ENCODE measurements at places on chromosomes 4 and X. TPM values are rescaled to one million over a fixed set of nuclear protein-coding genes. Genes with fewer than 3 reads are reported as not detected.

DNA sequence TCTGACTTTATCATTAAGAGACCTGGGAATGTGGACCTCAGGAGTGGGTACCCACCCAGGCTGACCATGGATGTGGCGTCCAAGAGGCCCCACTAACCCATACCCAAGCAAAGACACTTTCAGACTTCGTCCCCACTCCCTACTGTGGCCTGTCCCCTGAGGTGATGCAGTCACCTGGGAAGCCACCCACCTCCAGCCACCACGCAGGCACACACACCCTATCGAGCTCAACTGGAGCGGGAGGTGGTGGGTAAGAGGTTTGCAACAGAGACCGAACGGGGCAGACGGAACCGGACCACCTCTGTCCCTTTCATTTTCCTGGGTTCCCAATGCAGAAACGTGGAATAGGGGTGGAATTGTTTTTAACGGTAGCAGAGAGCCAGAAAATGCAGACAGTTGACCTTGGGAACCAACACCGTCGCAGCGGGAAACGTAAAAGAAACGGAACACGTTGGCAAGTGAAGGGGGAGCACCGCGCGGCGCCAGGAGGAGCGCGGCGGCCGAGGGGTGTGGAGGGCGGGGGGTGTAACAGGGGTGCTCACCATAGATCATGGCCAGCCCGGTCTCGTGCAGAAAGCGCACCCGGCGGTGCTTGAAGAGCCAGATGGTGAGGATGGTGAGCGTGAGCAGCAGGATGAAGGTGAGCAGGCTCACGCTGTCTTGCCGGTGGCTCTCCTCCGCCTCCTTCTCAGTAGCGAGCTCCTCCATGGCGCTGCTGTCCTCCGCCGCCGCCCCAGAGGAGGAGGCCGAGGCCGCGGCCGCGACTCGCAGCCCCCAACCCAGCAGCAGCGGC lies 559 bp downstream of the SLC9A7 start:
- H3K27ac ChIP-seq: no peak overlapping the region
- peak overlapping the region; percentile 15 for H3K4me3 ChIP-seq
- no peak for DNase-seq
- no peaks in the 10 kb centered on the region for H3K4me1 ChIP-seq

DNA sequence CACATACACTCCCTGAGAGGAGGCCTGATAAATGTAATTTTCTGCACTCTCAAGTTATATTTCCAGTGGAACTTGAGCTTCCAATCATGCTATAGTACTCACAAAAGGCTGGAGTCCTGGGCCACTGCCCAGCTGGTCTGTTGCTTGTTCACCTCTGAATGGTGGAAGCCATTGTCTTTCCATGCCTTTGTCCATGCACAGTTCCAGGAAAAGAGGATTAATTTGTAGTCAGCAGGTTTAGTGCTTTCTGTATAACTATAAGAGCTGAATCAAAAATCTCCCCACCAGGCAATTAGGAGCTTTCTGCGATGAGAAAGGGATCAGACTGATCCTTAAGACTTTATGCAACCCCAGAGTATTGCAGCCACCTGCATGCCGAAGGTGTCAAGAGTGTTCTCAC lies 195.4 kb upstream of the PGRMC2 start:
- DNase-seq: no peak
- H3K36me3 ChIP-seq: no peaks in the 10 kb centered on the region
- H3K27ac ChIP-seq: no peak overlapping the region
- H3K4me1 ChIP-seq: no peaks in the 10 kb centered on the region
- H3K27me3 ChIP-seq: no peaks in the 10 kb centered on the region
- H3K4me3 ChIP-seq: no peak overlapping the region

- no peaks in the 10 kb centered on the region for H3K36me3 ChIP-seq
- no peak for DNase-seq
- H3K4me3 ChIP-seq: no peak overlapping the region
- no peaks in the 10 kb centered on the region for H3K4me1 ChIP-seq
These were observed 201.6 kb downstream of the CAMK2D start for GRCh38 chr4:113559947-113560346.

DNA sequence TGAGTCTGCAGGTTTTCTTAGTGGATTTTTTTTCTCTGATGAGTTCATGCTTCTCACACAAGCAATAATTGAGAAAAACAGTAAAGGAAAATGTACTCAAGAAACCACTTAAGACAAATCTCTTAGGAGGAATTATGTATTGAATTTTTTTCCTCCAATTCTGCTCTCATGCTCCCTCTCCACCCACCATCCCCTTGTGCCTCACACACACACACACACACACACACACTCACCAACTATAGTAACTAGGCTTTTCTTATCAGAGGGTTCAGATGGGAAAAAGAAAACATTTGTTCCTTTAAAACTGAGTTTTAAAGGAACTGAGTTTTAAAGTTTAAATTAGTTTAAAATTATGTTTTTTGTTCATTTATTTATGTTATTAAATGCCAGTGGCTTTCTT lies 47.0 kb upstream of the ANXA10 start:
- no peak overlapping the region for H3K4me3 ChIP-seq
- no peaks in the 10 kb centered on the region for H3K4me1 ChIP-seq
- H3K36me3 ChIP-seq: peaks cover 2% of the 10 kb centered on the region
- no peak for DNase-seq
- H3K27me3 ChIP-seq: no peaks in the 10 kb centered on the region

The SHROOM2 gene
- 8.7 TPM for total RNA-seq

- no peak overlapping the region for H3K27ac ChIP-seq
- no peaks in the 10 kb centered on the region for H3K27me3 ChIP-seq
- H3K4me1 ChIP-seq: no peaks in the 10 kb centered on the region
- H3K4me3 ChIP-seq: no peak overlapping the region
- DNase-seq: no peak
These were observed 155.8 kb downstream of the NWD2 start for GRCh38 chr4:37400241-37400881.

DNA sequence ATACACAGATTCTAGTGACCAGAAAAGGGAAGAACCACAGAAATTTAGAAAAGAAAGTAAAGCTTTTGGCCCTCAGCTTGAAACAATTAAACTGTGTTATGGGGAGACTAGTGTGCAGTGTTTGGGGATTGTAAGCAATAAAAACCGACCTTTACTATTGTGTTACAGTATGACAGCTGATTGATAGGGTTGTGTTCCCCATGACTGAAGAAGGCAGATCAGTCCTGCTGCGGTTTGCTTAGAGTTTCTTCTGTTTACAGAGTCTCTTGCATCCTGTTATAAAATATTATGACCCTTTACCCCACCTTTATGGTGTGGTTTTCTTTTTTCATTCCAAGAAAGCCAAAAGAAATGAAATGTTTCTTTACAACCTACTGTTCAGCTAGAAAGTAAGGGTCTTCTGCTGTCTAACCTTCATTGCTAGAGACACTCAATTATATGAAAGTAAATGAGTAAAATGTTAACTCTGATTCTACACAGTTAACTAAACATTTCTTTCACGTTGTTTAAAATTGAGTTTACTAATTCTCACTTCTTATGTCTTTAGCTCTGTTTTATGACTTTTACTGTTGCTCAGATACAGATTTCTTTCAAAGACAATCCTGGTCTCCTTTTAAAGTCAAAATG lies 18.1 kb downstream of the CHIC1 start:
- H3K4me3 ChIP-seq: no peak overlapping the region
- no peaks in the 10 kb centered on the region for H3K4me1 ChIP-seq
- no peaks in the 10 kb centered on the region for H3K27me3 ChIP-seq
- no peak for DNase-seq

GRCh38 chrX:47844117-47844516 lies 7.4 kb downstream of the ZNF81 start:
- no peak for DNase-seq
- H3K27me3 ChIP-seq: no peaks in the 10 kb centered on the region
- H3K4me3 ChIP-seq: no peak overlapping the region

DNA sequence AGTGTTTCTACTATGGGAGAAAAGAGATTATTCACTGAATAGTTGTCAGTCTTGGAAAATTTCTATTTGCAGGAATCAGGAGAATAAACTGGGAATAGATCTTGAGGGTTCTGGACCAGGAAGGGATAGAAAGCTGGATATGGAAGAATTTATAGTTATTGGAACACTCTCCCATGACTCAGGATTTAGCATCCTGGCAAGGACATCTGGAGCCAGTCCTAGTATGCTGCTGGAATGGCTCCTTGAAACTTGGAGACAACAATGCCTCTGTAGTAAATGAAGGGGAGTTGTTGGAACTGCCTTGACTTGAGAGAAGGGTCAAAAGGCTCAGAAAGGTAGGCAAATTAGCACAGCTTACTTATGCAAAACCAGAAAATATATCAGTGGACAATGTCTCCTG lies 23.5 kb upstream of the THOC2 start:
- no peaks in the 10 kb centered on the region for H3K27me3 ChIP-seq
- H3K4me1 ChIP-seq: no peaks in the 10 kb centered on the region
- no peaks in the 10 kb centered on the region for H3K36me3 ChIP-seq
- no peak overlapping the region for H3K4me3 ChIP-seq
- peak overlapping the region; percentile 18 for H3K27ac ChIP-seq

DNA sequence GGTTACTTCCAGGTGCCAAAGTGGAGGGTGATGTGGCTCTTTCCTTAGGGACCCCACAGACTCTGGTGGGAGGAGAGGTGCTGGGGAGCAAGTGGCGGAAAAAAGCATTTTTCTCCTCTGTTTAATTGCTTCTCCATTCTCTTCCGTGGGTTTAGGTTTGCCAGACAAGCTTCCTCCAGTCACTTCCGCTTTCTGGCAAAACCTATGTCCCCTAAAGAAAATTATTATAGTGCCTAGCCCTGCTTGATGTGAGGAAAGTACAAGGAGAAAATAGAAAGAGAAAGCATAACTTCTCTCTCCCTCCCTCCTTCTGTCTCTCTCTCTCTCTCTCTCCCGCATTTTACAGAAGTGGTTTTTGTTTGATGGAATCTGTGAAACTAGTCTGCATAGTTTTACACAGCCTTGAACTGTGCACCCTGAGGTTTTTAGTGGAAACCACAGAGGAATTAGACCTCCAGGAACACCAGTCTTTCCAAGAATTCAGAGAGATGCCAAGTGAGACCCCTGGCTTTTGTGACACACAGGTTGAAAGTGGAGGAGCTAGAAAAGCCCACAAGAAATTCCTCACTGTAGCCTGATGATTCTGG lies 231.1 kb upstream of the ANXA3 start:
- DNase-seq: no peak
- H3K27ac ChIP-seq: no peak overlapping the region
- no peaks in the 10 kb centered on the region for H3K4me1 ChIP-seq
- H3K4me3 ChIP-seq: no peak overlapping the region

DNA sequence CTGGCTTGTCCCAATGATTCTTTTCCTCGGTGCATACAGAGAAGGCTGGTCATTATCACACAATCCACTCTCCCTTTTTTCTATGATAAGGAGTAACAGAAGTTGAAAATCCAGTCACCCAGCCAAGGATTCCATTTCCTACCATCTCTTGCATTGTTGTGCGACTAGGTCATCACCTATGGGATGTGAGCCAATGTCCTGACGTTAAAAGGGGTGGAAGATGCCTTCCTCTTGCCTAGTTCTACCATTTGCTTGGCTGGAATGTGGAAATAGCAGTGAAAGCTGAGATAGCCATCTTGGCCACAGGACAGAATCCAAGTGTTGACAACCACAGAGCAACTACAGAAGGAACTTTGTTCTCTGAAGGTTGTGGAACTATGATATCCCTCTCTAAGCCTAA lies 132.2 kb upstream of the KIT start:
- H3K27me3 ChIP-seq: no peaks in the 10 kb centered on the region
- H3K4me3 ChIP-seq: no peak overlapping the region
- H3K36me3 ChIP-seq: no peaks in the 10 kb centered on the region
- no peak for DNase-seq

The VCX3B gene
- total RNA-seq: not detected

GRCh38 chrX:150446151-150446550 lies 83.0 kb downstream of the MAMLD1 start:
- no peak for DNase-seq
- H3K36me3 ChIP-seq: no peaks in the 10 kb centered on the region
- no peaks in the 10 kb centered on the region for H3K4me1 ChIP-seq
- no peaks in the 10 kb centered on the region for H3K27me3 ChIP-seq

GRCh38 chr4:169418846-169419245 lies 148.1 kb upstream of the SH3RF1 start:
- H3K27ac ChIP-seq: no peak overlapping the region
- H3K4me1 ChIP-seq: no peaks in the 10 kb centered on the region
- DNase-seq: no peak
- H3K36me3 ChIP-seq: no peaks in the 10 kb centered on the region

DNA sequence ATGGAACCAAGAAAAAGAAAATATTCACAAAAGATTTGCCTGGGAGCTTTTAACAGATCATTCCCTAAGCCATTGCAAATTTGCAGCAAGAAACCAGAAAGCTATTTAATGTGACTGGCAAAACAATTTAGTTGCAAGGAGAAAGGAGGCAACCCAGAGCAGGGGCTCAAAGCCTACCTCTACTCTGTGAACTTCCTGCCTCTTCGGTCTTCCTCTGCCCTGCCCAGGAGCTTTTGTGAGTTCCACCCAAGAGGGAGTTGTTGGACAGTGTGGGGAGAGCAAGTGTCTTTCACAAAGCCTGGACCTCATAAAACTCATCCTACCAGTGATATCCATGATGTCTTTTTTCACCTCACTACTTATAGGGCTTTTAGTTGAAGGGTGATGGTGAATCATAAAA lies 107.4 kb downstream of the AFF1 start:
- DNase-seq: no peak
- H3K27ac ChIP-seq: peak overlapping the region; percentile 79
- no peaks in the 10 kb centered on the region for H3K27me3 ChIP-seq
- H3K4me1 ChIP-seq: peaks cover 27% of the 10 kb centered on the region
- no peak overlapping the region for H3K4me3 ChIP-seq

- no peaks in the 10 kb centered on the region for H3K27me3 ChIP-seq
- H3K36me3 ChIP-seq: no peaks in the 10 kb centered on the region
- DNase-seq: no peak
- no peaks in the 10 kb centered on the region for H3K4me1 ChIP-seq
These were observed 45.1 kb upstream of the FAM9A start for GRCh38 chrX:8846266-8846665.

The TGIF2LX gene
- not detected for total RNA-seq

DNA sequence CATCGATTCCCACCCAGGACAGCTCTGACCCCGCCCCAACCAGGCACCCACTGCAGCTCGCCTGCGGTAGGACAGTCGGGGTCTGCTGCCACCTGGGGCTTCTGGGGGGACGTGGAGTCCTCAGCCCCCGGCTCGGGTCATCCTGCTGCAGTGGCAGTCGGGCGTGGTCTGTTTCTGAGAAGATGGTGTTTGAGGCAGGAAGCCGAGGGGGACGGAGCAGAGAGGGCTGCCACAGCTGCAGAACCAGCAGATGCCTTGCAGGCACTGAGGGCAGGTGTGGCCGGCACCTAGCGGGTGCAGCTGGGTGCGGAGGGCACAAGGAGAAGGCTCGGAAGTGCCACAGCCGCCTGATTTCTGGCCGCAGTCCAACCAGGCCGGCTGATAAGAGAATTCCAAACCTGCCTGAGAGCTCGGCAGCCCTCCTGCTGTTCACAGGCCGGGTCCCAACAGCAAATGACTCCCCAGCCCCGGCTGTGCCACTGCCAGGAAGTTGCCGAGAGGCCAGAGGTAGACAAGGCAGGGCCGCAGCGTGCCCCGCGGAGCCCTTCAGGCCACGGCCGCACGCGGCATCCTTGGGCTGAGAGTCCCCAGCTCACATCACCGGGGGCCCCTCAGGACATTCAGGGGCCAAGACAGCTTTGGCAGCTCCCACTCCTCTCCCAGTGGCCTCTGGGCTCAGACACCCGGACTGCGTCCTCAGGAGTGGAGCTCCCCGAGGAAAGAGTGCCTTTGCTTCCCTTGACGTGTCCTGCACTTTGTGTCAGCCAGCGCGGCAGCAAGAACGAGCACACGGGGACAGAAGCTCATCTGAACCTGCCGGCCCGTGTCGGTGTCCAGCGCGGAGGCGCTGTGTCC lies 9.4 kb upstream of the CPLX1 start:
- H3K27ac ChIP-seq: no peak overlapping the region
- H3K36me3 ChIP-seq: no peaks in the 10 kb centered on the region
- no peak overlapping the region for H3K4me3 ChIP-seq
- no peak for DNase-seq
- no peaks in the 10 kb centered on the region for H3K27me3 ChIP-seq
- H3K4me1 ChIP-seq: no peaks in the 10 kb centered on the region
